ENCODE measurements at places on chromosomes 4 and X.
A peak's percentile ranks its signal among the peaks of the same experiment; 100 is the strongest.

DNA sequence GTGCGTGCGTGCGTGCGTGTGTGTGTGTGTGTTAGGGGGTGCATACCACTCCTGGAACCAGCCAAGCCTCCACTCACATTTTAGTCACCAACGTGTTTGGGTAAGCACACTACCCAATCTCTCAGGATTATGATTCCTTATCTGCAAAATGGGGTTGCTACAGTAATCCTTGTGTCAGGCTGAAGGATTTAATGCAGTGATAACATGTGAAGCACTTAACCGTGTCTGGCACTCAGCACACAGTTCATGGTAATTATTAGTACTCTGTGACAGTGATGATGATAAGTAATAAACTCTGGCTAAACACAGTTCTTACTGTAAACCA lies 57.3 kb downstream of the CLDN22 start:
- no peak for ATAC-seq

DNA sequence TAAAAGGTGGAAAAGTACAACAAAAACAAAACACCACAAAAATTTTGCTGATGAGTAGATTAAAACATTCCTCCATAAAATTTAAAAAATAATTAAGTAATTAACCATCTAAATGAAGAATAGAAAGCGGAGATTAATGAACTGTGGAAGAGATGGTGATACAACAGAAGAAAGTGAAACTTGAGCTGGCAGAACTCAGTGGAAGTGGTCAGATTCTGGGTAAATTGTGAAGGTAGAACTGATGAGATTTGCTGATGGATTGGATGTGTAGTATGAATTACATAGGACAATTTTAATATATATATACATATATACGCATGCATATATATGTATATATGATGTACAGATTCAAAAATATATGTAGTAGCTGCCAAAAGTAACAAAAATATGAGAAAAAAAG lies 73.9 kb downstream of the AMOT start:
- ATAC-seq = no peak

DNA sequence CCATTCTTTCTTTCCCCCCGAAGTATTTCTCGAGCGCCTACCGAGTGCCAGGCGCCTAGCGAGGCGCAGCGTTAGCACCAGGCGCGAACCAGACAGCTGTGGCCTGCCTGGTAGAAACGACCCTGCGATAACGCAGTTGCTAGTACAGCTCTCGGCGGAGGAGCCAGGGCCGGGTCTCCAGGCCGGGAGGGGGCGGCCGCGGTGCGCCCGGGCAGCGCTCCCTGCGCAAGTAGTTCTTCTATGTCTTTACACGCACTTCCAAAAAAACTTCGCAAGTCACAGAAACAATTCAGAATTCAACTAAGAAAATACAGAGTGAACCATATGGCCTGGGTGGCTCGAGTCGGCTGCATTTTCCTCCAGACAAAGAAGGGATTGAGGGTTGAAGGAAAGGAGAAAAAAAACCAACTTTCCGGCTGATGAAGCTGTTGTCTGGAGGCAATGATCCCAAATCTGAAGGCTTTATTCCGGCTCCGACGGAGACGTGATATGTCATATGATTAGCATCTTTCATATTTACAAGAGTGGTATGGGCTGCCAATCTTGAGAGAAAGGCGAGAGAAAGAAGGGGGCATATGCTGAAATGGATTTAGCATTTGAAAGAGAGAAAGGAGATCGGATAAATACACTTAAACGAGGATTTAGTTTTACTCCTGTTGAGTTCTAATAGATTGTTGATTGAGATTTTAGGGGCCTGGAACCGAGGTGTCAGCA lies 7.2 kb upstream of the NEUROG2 start:
- ATAC-seq = no peak

GRCh38 chr4:121400632-121401031 lies 19.8 kb upstream of the QRFPR start:
- no peak for ATAC-seq

DNA sequence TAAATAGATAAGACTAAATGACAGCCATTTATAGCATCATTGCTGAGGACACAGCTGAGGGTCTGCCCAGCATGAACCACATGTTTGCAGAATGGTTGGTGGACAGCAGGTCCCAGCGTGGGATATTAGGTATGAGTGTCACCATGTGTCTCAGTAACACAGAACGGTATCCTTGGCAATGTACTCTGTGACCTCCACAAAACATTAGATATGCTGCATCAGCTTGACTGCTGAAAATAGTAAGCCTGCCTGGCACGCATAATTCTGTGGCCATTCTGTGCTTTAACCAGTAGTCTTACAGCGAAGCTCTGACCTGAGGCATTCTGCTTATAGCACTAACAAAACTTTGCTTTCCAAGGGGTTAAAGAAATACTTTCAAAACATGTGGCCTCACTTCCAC lies 32.0 kb downstream of the LIMCH1 start:
- peak; percentile 84 for ATAC-seq

DNA sequence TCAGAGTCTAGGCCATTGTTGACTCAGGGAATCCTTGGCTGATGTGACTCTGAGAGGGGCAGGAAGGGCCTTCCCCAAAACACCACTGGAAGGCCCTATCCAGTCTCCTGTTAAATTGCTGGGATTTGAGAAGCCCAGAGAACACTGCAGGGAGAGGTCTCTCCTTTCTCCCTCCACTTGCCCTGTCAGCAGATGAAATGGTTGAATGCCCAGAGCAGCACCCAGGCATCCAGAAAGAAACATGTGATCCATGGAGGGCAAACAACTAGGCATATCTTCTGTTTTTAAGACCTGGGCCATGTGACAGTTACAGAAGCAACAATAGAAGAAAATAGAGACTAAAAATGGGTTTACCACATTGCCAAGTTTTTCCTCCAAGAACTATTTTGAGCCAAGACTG lies 291.1 kb downstream of the QDPR start:
- ATAC-seq = no peak

- no peak for ATAC-seq
Measured at GRCh38 chr4:150950657-150951288, 64.3 kb downstream of the LRBA start.

GRCh38 chr4:6264225-6264540 lies 5.5 kb upstream of the WFS1 start:
- ATAC-seq = peak; percentile 79

GRCh38 chr4:30720021-30720660 lies at the start of gene PCDH7:
Gene PCDH7 (plus strand): TSS chr4:30720369. CDS start chr4:30721423, 1,054 bp downstream.
- ATAC-seq = peak; percentile 12

DNA sequence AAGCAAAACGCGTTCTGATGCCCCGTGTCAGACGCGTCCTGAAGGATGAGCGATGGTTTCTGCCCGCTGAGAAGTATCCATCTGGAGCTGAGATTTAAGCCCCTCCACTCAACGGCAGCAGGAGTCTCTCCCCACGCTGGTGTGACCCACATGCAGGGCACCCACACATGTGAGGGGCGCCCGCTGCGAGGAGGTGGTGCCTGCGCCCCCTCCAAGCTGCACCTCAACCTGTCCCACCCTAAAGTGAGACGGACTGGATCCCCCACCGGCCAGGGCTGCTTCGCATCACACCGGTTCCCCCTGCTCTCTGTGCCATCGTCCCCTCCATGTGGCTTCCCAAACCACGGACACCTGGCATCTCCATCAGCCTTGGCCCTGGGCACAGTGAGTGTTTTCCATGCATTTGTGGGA lies 4.5 kb upstream of the PDE6B start:
- ATAC-seq = no peak

GRCh38 chr4:168531305-168531704 lies 34.5 kb downstream of the PALLD start:
- ATAC-seq = no peak

DNA sequence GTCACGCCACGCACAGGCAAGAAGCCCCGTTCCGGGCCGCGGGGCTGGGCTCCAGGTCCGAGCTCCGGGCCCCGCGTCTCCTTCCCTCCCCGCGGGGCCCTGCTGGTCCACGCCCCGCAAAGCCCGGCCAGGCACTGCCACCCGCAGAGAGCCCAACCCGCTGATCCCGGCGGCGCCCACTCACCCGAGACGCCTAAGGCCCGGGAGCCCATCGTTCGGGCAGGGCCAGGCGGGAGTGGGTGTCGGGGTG lies 870 bp downstream of the PDZD4 start:
- ATAC-seq = no peak

DNA sequence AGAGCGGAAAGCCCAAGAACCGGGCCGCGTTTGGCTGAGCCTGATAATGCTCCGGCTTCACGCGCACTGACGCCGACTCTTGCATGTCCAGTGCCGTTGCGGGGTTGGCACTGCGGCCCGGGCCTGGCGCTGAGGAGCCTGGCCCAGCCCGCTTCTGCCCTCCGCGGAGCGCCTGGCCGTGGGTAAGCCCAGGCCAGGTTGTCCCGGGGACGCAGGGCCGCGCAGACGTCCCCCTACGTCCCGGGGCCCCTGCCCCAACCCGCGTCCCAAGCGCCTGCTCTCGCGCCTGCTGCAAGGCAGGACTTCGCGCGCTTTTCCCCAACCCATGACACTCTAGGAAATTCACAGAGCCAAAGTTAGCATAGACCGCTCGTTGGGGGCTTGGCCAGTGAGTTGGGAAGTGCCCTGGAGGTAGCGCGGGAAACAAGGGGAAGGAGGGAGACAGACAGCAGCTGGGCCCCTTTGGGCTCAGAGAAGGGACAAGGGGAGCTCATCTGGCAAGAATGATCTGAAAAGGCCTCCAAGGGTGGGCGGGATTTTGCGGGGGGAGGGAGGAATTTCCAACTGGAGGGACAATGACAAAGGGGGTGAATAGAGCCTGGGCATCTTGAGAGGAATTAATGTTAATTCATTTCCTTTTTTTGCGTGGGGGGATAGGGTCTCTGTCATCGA lies 665 bp upstream of the LRPAP1 start:
- ATAC-seq = peak; percentile 64

DNA sequence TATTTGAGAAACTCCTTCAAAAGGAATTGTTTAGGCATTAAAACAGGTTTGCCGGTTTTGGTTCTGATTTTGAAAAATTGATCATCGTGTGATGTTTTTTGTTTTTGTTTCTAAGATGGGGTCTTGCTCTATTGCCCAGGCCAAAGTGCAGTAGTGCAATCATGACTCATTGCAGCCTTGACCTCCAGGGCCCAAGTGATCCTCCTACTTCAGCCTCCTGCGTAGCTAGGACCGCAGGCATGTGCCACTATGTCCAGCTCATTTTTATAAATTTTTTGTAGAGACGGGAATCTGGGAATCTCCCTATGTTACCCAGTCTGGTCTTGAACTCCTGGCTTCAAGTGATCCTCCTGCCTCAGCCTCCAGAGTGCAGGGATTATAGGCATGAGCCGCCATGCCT lies 35.0 kb downstream of the CLCN3 start:
- ATAC-seq = no peak

GRCh38 chr4:5051278-5052203 lies at the start of gene STK32B:
Gene STK32B (plus strand): TSS chr4:5051480.
- peak; percentile 84 for ATAC-seq

- ATAC-seq = no peak
Measured at GRCh38 chrX:72137846-72138495, 6.3 kb upstream of the RTL5 start.

- no peak for ATAC-seq
Measured at GRCh38 chr4:22676063-22676462, 16.7 kb upstream of the GBA3 start.

GRCh38 chrX:13692771-13693231 lies 3.9 kb downstream of the RAB9A start:
- ATAC-seq = no peak

DNA sequence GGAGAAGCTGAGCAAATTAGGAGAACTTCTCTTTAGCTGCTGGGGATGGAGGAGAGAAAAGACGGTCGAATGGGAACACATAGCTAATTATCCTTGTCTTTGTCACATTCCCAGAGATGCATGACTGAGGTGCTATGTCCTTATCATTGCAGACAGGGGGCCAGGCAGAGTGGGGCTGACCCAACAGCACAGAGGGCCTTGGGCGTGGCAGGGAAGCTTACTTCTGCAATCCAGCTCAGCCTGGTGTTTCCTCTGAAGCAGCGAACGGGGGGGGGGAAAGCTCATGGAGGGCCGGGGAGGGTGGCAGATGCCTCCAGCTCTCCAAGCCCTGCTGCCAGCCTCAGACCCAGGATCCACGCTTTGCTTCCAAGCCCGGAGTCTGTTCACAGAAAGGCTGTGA lies 50.8 kb upstream of the HOPX start:
- peak; percentile 31 for ATAC-seq

GRCh38 chr4:7000421-7001176 lies 42.6 kb upstream of the TADA2B start:
- ATAC-seq = no peak

DNA sequence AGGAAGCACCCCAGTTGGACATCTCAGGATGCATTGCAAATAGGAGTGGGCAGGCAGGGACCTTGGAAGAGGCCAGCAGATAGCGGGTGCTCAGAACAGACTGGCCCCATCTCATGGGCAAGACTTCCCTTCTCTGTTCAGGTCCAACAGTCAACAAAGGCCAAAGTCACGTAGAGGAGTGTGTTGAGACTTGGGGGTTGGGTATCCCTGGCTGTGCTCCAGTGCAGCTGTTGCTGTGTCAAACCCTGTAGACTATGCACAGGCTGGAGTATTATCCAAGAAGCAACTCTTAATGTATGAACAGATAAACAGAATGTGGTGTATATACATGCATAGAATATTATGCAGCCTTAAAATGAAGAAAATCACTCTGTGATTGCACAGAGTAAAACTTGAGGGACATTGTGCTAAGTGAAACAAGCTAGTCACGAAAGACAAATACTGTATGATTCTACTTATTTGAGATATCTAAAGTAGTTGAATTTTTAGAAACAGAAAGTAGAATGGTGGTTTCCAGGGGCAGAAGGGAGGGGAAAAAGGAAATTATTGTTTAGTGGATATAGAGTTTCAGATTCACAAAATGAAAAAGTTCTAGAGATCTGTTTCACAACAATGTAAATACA lies 192.1 kb upstream of the LCORL start:
- no peak for ATAC-seq

- ATAC-seq = no peak
Measured at GRCh38 chr4:73944061-73944875, 37.6 kb downstream of the PF4 start.

DNA sequence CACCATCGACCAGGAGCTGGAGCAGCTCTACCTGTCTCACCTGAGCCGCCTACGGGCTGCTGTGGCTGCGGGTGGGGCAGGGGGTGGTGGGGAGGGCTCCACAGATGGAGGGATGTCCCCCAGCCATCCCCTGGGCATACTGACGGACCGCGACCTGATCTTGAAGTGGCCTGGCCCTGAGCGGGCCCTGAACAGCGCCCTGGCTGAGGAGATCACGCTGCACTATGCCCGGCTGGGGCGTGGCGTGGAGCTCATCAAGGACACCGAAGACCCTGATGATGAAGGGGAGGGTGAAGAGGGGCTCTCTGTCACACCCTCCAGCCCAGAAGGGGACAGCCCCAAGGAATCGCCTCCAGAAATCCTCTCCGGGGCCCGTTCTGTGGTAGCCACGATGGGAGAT lies 16.5 kb downstream of the PPP1R3F start:
- ATAC-seq = no peak

DNA sequence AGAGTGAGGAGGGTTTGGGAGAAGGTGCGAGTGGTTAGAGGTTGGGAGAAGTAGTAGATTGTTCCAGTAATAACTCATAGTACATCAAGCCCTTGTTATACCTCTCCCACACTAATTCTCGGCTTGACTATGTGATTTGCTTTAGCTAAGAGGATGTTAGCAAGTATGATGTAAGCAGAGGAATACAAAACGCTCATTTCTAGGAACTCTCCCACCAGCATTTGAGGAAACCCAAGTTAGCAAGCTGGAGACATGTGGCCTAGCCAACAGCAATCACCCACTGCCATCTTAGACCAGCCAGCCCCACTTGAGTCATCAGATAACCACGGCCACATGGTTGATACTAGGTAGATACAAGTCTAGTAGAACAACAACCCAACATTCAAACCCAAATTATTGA lies 14.2 kb downstream of the FTHL17 start:
- ATAC-seq = no peak
